AG09319 (cell line): ENCODE measurements at places on chromosomes 3 and 15.

DNA sequence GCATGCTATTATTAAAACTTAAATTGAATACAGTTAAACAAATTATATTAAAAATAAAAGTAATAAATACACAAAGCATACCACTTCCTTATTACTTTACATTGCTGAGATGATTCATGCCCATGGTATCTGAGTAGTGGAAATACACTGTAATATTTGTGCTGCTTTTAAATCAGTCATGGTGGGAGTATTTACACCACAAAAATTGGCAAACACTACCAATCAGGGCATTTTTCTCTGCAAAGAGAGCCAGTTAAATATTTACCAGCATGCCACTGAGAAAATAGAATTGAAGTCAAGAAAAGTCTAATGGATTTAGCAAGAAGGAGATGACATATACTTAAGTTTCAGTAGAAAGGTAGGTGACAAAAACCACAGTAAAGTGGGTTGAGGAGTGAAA lies 19.6 kb downstream of the PPARG start:
- peak; percentile 35 for DNase-seq

GRCh38 chr15:64344651-64345294 lies 11.2 kb downstream of the CSNK1G1 start:
- DNase-seq, result peak; percentile 35

- DNase-seq, result no peak
Observed at GRCh38 chr15:61524086-61524485, 295.0 kb upstream of the RORA start.

- no peak for DNase-seq
Observed at GRCh38 chr3:49813497-49814174, at the start of gene UBA7. Gene UBA7, minus strand, starts transcription at chr3:49813953. Its CDS starts 166 bp downstream, at chr3:49813787.

DNA sequence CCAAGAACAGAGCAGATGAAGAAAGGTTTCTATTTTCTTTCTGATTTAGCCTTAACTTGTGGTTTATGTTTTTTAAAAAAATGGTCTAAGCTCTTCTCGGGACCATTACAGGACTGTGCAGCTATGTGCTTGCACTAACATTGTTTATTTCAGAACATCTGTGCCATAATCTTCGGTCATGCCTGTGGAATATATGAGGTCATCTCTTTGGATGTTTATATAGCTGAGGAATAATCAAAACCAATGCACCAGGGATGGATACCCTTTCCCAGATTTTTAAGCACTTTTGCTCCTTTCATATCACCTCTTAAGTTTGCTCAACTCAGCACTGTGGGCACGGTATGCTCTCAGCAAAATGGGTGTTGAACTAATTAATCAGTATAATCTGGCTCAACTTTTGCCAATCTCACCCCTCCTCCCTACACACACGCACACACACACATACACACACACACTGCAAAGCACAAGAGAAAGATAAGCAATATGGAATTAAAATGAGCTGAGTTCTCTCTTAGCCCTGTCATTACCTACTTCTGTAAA lies 268.5 kb upstream of the TMC3 start:
- DNase-seq, result peak; percentile 15

- DNase-seq, result no peak
Observed at GRCh38 chr3:16085884-16086608, 88.4 kb upstream of the GALNT15 start.

GRCh38 chr3:165523801-165524200 lies 313.4 kb downstream of the BCHE start:
- DNase-seq, result no peak

- DNase-seq, result no peak
Observed at GRCh38 chr3:14286887-14287500, 108.4 kb downstream of the LSM3 start.

- no peak for DNase-seq
Observed at GRCh38 chr3:184678317-184679055, 33.4 kb downstream of the MAGEF1 start.

- DNase-seq, result no peak
Observed at GRCh38 chr3:111730143-111730542, 128.9 kb upstream of the PHLDB2 start.

DNA sequence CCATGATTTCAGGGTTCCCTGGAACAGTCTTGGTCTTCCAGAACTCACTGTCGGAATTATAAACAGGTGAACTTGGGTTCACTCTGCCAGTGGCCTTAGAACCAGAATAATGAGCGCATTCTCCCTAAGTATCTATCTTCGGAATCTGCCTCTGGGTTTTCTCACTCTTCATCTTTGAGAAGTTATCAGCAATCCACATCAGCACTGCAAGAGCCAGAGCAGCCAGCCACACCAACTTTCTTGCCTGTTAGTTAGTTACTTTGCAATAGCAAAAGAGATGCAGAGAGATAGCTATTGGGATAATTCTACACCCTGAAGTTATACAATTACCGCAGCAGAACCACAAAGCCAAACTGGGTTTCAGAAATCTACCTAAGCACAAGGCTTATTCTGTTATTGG lies 25.8 kb downstream of the GLB1 start:
- no peak for DNase-seq

GRCh38 chr15:41596972-41597371 lies 38.0 kb downstream of the TYRO3 start:
- DNase-seq, result no peak

- DNase-seq, result no peak
Observed at GRCh38 chr3:158217992-158218391, 108.1 kb downstream of the RSRC1 start.

- DNase-seq, result no peak
Observed at GRCh38 chr3:115233021-115233420, 85.9 kb upstream of the ZBTB20 start.

- no peak for DNase-seq
Observed at GRCh38 chr15:42723068-42723467, 13.9 kb downstream of the CDAN1 start.

DNA sequence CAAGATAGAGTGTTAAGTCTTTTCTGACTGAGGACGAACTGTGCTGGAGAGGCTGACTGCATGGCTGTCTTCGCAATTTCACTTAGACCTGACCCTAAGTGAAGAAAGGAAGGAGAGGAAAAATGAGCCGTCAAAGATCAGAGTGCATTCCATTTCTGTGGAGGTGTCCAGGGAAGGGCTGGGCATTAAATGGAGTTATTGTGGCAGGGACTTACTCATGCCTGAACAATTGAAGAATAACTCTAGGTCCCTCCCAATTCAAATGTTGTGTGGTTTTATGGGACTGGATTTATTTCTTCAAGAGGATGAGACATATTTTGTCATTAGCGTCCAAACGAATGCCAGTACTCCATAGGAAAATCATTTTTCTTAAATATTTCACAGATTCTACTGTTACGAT lies 187.3 kb upstream of the CFAP20DC start:
- DNase-seq, result no peak

GRCh38 chr3:146072824-146073223 lies 88.2 kb downstream of the PLOD2 start:
- no peak for DNase-seq

- no peak for DNase-seq
Observed at GRCh38 chr15:97490429-97490828, 470.1 kb upstream of the ARRDC4 start.

DNA sequence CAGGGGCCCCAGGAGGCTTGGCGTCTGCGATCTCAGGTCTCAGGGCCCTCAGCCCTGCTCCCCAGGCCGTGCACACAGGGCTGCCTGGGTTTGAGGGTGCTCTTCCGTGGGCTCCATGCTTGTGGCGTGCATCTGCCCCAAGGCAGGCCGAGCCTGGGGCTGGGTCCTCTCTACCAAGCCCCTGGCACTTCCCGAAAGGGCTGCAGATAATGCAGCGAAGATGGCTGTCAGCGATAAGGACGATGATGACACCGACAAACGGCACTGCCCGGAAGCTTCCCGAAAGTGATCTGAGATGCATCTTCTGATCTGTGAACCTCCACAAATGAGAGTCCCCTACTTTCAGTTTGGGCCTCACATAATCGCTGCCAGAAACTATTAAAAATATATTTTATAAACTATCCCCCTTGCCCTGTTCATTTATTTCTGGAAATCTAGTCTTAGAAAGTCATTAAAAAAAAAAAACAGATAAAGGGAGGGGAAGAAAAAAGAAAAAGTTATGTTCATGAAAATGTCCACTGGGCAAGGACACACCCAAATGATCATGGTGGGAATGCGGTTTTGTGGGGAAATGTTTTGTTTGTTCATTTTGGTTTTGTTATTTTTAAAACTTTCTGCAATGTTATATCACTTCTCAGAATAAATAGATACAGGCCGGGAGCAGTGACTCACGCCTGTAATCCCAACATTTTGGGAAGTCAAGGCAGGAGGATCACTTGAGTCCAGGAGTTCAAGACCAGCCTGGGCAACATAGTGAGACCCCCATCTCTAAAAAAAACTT lies 51.5 kb downstream of the RPN1 start:
- DNase-seq, result no peak

DNA sequence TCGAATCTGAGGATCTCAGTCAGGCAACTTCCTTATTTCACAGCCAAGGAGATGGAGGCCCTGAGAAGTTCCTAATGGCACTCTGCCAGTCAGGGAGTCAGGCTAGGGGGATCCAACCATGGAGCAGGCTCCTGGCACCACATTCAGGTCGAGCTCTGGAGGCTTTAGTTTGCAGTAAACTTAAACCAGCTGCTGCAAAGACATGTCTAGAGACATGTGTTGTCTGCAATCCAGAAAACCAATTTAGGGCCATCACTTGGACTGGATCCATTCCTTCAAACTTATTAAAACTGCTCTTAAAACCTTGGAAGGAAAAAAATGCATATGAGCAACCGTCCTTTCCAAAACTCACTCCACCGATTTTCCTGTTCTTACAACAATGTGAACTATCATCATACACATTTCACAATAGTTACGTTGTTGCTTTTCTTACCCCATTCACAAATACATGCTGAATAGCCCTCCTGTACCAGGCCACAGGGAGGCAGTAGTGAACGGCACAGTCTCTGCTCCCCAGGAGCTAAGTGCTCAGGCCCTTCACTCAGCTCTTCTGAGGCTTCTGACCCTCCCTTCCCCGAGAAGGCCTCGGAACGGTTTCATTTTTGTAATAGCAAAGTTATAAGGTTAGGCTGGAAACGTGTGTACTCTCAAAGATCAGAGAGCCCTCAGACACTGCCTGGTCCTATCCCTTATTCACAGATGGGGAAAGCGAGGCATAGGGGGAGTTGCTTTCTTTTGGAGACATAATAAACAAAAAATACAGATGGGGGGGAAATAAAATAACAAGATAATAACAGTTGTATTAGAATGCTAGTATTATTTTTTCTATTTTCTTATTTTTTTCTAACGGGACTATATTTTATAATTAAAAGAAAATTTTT lies 20.1 kb downstream of the RFT1 start:
- DNase-seq, result peak; percentile 75

- DNase-seq, result no peak
Observed at GRCh38 chr3:86388820-86389219, 602.1 kb downstream of the VGLL3 start.
